ENCODE measurements at places on chromosomes 7 and 10. TPM values are rescaled to one million over a fixed set of nuclear protein-coding genes. Genes with fewer than 3 reads are reported as not detected.

DNA sequence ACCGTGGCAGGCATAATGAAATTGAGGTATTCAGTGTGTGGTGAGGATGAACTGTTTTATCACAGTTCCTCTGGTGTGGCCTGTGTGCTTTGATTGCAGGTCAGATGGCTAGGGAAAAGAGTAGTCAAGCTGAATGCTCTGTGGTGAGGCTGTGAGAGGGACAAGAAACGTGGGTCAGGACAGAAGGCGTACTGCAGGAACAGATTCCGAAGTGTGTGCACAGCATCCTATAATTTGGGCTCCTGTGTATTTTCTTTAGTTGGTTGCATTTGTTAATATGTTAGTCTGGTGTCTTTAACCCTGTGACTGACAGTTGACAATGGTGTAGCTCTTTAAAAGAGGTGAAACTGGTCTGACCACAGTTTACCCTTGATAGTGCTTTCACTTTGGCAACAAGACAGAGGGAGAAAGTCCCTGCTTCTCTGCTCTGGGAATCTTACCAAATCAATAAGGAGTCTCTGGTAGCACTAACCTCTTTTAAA lies 76.5 kb downstream of the AUTS2 start:
- no peak for DNase-seq

DNA sequence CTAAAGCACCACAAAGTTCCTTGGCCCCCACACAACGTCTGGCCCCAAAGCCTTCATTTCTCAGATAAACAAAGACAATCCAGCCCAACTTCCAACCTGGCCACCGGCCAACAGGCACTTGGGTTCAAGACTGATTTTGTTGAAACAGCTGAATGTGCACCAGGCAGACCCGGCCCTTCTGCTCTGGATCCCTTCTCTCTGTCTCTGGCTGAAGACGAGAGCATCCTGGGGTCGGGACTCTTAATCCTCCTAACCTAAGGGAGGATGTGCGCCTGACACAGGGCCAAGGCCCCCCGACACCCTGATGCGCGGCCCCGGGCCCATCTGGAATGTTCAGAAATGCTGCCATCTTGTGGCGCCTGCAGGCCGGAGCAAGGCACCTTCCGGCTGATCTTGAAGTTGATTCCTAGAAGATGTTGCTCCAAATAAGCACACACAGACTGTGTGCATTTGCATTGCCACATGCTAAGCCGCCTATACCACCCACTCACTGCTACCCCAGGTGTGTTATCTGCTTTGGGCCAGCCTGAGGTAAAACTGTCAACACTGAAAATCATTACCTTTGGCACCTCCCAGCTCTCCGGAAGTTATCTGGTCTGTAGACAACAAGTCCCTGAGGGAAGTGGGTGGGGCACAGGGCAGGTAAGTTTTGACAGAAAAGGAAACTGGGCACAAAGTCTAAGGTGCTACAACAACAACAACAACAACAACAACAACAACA lies 98.4 kb upstream of the HABP2 start:
- DNase-seq = peak; percentile 93

- DNase-seq = no peak
Measured at GRCh38 chr7:77330169-77330882, 85.8 kb downstream of the GSAP start.

DNA sequence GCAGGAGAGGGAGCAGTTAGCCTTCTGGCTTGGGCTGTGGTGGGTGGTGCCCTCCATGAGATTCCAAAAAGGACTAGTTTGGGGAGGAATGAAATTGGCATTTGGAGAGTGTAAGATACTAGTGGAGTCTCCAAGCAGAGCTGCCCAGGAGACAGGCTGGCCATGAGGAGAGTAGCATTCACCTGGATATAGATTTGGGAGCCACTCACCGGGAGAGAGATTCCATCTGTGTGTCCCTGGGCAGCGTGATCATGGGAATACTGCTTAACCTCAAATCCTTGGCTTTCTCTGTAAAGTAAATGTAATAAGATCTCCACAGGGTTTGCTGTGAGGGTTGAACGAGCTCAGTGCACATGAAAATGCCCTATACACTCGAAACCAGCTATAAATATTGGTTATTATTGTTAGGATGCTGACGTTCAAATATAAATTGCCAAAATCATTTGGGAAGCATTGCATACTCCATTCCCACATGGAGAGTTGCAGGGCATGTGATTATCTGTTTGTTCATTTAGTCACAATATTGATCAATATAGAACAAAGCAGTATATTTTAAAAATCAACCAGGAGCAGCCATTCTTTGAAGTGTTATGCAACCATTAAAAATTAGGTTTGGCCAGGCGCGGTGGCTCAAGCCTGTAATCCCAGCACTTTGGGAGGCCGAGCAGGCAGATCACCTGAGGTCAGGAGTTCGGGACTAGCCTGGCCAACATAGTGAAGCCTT lies 143.7 kb downstream of the CUX1 start:
- DNase-seq = no peak

GRCh38 chr10:102269017-102269416 lies 23.7 kb downstream of the GBF1 start:
- DNase-seq = peak; percentile 43

- no peak for DNase-seq
Measured at GRCh38 chr10:92544296-92544695, 29.6 kb downstream of the IDE start.

- DNase-seq = no peak
Measured at GRCh38 chr7:18426564-18427226, 68.9 kb upstream of the HDAC9 start.

DNA sequence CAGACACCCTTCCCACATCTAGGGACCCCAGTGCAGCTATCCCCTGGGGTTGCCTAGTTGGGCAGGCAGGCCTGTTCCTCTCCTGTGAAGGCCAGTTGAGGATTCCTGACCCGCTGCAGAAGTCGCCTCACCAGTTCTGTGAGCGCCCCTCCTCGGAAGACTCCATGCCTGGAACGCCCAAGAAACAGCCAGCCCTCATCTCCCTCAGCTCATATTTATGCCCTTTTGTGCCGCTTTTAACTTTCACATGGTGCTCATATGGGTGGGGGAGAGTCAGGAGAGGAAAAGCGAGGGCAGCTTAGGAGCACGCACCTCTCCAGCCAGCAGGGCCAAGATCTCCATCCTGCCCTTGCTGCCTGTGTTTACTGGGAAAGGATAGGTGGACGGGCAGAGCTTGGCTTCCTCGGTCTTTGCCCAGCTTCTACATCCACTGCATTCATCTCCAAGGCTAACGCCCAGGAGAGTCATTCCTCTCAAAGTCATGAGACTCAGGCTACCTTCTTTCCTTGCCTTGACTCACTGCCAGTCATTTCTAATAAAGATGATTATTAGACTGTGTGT lies 286.6 kb downstream of the USP6NL start:
- no peak for DNase-seq

DNA sequence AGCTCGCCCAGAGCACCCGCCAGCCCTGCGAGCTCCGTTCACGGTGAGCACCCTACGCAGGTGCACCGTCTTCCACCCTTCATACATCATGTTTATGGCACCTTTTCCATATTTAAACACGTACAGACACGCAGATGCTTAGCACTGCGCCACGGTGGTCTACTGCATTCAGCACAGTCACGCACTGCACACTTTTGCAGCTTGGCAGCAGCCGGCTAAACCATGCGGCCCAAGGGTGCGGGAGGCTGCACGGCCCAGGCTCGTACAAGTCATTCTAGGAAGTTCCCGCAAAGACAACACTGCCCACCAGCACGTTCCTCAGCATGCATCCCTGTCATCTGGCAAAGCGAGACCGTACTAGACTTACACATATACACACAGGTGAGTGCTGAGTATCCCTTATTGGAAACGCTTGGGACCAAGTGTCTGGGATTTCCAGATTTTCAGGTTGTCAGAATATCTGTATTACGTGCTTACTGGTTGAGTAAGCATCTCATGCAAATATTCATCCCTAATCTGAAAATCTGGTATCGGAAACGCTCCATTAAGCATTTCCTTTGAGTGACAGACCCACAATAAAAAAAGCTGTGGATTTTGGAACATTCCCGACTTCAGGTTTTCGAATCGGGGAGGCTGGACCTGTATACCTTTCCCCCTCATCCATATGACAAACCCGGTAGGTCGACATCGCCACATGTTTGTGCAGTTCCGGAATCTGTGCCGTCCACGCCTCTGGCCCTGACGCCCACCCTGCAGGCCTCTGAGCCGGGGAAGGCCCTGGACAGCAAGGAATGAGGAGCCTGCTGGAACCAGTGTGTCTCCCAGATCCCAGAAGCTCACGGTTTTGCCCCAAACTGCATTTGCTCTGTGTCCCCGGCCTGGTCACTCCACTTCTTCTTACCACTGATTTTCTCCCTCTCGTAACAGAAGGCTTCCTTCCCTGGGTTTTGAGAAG lies 222.2 kb downstream of the ELFN1 start:
- DNase-seq = no peak

DNA sequence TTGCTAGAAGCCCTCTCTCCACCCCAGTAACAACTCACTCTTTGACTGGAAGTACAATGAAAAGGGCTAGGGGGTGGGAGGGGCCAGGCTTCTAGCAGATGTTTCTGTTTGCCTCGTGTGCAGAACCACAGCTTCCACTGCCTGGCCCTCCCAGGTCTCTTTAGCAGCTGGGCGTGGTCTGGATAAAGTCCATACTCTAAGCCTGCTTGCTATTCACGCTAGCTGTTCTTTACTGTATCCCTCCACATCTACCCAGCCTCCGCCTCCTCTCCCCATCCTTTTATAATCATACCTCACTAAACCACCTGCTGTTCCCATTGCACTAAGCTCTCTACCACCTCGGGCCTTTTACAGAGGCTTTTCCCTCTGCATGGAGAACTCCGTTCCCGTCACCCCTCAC lies 288.8 kb downstream of the CAMK1D start:
- DNase-seq = no peak

DNA sequence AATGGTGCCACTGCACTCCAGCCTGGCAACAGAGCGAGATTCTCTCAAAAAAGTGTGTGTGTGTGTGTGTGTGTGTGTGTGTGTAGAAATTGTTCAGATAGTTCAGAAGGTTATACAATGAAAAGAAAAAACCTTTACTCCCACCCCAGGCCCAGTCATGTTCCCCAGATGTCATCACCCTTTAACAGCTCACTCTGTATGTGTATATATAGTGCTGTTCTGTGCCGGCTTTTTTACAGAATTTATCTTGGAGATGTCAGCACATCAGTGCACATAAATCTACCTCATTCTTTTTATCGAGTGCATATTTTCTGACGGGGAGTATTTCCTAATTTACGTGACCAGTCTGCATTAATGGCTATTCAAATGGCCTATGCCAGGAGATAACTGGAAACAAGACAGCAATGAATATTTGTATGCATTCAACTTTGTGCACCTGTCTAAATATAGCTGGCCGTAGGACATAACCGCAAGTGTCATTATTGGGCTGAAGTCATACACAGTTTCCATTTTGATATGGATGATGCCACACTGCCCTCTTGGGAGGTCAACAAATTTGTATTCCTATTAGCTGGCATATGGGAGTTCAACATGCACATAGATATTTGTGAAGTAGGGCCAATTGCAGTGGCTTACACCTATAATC lies 11.7 kb downstream of the NIPSNAP2 start:
- DNase-seq = no peak

DNA sequence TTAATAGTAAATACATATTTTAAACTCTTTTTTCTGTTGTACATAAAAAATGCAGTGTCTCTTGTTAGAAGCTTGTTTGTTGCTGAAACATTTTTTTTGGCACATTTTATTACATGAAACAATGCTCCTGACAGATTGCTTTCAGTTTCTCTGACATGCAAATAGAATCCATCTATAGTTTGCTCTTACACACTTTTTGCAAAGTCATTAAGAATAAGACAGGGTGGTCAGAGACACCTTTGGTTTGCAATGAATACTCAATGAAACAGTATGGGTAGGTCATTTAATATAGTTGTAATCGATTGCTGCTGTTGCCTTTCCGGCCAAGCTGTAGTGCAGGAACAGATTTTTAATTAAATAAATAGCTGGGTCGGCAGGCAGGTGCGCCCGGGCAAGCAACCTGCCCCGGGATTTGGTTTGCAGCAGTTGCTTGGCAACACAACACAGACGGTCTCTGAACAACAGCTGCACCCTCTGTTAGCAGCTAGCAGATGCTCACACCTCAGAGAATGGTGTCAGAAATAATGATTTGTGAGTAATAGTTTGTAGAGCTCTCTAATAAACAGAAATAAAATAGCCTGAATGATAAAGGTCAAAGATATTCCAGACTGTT lies 115.7 kb upstream of the CACNA2D1 start:
- DNase-seq = no peak

GRCh38 chr7:105580022-105580740 lies 1.1 kb downstream of the EFCAB10 start:
- no peak for DNase-seq

GRCh38 chr7:131250331-131250730 lies 77.3 kb upstream of the MKLN1 start:
- DNase-seq = no peak

GRCh38 chr7:40475681-40475982 lies 340.8 kb downstream of the SUGCT start:
- DNase-seq = no peak

DNA sequence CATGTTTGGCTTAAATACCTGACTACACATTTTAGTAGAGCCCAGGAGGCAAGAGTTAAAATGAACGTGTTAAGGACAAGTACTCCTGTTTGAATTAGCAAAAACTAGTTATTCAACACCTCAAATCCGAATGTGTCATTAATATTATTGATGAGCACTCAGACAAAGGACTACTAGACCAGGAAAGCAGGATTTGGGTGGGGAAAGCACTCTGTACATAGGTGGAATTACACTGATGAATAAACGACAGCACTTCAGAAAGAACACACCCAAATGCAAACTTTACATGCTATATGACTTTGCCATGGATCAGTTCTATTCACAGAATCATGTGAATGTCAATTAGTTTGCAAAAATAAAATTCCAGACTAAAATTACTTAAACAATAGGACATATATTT lies 95.1 kb upstream of the CAV2 start:
- no peak for DNase-seq

DNA sequence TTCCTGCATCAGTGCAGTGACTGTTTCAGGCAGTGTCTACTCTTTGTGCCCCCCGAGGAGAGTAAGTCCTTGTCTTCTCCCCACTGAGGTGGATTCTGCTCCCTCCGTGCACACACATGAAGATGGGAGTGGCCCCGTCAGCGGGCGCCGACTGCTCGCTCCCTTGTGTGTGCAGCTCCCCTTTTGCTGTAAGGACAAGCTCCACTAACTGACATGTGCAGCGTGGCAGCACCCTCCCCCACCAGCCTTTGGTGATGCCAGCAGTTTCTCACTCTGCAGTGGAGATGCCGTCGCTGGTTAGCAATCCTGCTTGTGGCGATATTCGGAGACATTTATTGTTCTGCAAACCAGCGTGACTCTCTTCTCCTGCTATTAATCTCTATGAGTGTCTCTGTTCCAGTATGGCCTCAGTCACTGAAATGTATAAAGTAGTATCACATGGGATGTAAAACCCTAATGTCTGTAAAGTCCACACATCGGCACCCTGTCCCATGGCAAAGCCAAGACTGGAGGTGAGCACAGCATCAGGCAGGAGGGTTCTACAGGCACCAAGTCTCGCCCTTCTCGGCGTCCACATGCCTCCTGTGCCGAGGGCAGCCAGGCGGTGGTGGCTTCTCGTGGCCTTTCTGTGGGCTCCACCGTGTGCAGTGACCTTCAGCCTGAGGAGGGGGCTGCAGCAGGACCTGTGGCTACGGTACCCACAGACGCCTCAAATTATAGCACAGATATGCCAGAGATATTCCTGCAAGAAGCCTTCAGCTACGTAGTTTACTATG lies 202.7 kb downstream of the EBF3 start:
- no peak for DNase-seq

The ZNF467 gene
- polyA plus RNA-seq = 11.2 TPM

The BNIP3 gene
- polyA plus RNA-seq = 20.4 TPM

The DHTKD1 gene
- polyA plus RNA-seq = 8.6 TPM

The STAMBPL1 gene
- polyA plus RNA-seq = 1.7 TPM

The SYT15 gene
- 18.4 TPM for polyA plus RNA-seq

The CHST12 gene
- 15.7 TPM for polyA plus RNA-seq

The PNLIPRP2 gene
- 0.08 TPM for polyA plus RNA-seq

The GSTO2 gene
- 25.9 TPM for polyA plus RNA-seq

The VTI1A gene
- polyA plus RNA-seq = 15.6 TPM

The CDHR1 gene
- polyA plus RNA-seq = 0.10 TPM

Data from lung (tissue), 17 donors.